Kidney epithelial cell (primary cell): ENCODE measurements at places on chromosomes 16 and 17.

DNA sequence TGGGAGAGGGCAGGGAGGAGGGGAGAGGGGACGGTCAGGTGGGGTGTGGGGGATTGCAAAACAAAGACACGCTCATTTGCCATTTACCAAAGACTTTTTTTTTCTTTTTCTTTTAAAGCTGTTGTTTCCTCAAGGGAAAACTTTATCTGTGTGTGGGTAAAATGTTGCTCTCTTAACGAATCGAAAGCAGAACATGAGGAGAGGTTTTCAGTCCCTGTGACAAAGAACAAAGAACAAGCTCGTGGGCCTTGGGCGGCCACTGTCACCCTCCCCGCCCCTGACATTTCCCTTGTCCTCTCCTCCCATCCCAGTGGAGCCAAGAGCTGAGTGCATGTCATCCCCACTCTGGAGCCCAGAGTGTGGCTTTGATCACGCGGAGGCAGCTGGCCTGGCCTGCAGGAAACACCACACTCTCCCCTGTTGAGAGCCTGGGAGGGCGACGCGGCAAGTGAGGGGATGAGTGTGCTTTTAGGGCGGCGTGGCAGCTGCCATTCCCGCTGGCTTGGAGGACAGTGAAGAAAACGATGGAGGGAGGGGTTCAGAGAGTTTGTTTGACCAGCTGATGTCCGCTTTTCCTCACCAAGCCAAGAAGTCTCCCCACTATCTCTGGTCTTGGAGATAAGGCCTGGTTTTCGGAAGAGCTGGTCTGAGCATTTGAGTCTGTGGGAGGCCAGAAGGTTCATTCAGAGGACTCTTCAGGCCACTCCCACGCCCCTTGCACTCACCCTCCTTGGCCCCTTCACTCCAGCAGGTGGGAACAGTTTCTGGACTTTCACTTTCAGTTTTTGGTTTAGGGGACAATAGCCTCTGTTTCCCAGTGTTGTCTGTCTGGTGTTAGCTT lies 11.4 kb downstream of the CCR7 start:
- no peak for DNase-seq

GRCh38 chr17:77441940-77442339 lies 301.2 kb downstream of the SEC14L1 start:
- DNase-seq, result no peak

- no peak for DNase-seq
Measured at GRCh38 chr17:18270046-18270931, 9.8 kb downstream of the MIEF2 start.

DNA sequence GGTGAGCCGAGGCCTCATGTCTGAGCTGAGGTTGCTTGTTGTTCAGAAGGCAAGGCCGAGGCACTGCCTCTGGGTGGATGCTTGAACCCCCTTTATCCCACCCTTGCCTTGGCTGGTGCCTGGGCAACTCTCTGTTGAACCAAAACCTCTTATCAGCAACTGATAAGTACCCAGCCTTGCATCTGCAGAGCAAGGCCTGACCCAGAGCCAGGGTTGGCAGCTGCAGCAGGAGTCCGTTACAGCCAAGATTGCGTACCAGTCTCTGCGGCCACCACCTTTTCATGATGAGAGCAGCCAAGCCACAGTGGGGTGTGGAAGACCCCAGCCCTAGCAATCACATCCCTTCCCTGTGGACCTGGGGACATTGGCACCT lies 118.3 kb downstream of the RAB11FIP4 start:
- no peak for DNase-seq

DNA sequence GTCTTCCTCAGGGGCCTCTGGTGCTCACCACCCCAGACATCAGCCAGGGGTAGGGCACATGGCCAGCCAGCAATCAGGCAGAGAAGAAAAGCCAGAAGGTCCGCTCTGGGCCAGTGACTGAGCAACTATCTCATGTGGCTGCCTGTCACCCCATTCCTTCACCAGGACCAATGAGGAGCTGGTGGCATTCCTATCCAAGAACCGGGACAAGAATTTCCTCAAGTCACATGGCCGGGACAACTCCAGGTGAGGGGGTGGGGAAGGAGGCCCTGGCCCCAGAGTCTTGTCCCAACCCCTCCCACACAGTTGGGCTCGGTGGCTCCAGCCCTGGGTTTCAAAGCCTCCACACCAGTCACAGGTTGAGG lies 9.4 kb downstream of the XYLT2 start:
- no peak for DNase-seq

DNA sequence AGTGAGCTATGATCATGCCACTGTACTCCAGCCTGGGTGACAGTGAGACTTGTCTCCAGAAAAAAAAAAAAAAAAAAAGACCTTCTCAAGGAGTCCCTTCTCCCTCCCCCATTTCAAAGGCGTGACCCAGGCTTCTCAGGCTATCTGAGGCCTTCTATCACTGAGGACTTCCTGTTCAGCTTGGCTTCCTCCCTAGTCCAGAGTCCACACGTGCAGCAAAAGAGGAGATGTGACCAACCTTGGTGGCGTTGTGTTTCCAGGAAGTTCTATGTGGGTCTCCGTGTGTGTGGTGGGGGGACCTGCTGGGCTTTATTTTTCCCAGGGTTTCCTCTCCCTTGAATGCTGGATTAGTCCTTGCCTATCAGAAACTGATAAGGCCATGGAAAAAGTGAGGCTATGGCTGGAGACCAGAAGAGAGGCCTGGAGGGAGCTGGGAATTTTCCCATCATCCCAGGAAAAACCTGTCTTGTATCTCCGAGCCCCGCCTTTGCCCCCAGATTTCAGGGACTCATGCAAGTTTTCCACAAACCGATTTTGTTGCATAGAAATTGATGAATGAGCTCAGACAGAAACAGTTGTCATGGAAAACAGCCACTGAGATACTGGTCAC lies 148.1 kb downstream of the SALL1 start:
- no peak for DNase-seq

DNA sequence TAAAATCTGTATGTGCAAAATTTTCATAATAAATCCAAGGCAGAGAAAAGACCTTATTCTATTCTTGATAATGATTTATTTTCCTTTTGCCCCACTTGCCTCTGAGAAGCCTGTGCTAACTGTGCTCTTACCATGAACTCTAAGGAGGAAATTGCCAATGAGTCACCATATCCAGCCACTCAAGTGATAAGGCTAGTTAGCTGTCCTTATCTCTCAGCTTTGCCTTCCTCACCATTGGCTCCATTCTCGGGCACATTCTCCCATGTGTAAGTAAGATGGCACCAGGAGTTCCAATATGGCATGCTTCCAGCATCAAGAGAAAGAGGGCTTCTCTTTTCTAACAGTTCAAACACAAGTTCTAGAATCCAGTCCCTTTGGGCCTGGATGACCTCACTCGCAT lies 142.4 kb downstream of the TOX3 start:
- DNase-seq, result no peak
